ENCODE measurements at places on chromosomes 16 and 17.

DNA sequence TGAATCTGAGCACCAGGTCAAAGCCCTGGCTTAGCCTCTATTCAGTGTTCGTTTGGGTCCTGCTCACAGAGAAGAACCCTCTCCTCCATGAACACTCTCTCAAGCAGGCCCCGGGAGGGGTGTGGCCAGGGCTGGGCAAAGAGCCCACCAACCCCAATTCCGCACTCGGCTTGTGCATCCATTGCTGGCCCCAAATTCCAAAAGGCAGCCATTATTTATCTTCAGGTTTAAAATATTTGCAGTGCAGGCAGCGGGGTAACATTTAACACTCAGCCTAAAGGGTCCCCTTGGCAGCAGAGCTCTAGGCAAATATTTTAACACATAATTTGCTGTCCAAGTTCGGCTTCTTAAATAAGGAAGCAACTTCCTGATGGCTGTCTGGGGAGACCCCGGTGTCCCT is 115.7 kb downstream of the ZNF423 start:
- no peak for DNase-seq

GRCh38 chr17:28574526-28574925 is 2.2 kb downstream of the ALDOC start:
- DNase-seq: no peak

GRCh38 chr17:67390006-67390645 is 13.0 kb downstream of the PITPNC1 start:
- DNase-seq: no peak

DNA sequence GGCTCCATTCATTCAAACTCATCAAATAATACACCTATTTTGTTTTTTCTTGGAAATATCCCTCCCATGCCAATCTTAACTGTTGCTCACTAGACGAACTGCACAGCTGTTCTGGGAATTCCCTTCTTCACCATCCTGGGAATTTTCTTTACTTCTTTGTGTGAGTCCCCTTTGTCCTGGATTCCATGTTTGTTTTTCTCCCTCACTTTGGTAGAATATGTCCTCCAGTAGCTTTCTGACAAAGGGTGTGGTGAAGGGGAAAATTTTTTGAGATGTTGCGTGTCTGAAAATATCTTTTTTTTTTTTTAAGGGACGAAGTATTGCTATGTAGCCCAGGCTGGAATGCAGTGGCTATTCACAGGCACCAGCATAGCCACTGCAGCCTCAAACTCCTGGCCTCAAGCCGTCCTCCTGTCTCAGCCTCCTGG is 17.2 kb upstream of the UTP6 start:
- DNase-seq: peak; percentile 86

DNA sequence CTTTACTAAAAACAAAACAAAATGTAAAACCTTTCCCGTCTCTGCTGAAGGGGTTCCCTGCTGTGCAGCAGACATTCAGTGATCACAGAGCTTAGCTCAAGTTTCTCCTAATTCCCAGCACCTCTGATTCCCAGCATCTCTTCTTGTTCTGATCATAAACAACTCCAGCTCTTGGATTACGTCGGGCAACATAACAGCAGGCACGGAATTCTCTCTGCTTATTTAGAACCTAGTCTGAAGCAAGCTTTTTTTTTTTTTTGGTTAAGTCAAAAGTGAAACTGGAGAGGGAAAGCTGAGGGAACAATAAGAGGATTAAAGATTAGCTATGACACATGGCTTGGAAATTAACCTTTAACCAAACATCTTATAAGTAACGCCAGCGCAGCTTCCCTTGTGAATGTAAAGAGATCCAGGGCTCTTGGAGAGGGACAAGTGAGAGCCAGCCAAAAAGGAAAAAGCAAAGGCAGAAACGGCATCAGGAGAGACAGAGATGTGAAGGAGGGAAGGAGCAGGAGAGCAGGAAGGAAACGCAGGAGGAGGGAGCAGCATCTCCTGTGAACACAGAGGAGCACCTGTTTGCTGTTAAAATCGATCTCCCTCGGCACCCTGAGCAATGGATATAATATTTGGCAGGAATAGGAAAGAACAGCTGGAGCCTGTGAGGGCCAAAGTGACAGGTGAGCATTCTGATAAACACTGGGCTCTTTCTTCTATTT is at the start of gene BCO1:
BCO1 (plus strand) TSS at position 394 of the 716 bp plus-strand sequence; CDS start at position 614, 220 bp downstream.
- DNase-seq: peak; percentile 88

DNA sequence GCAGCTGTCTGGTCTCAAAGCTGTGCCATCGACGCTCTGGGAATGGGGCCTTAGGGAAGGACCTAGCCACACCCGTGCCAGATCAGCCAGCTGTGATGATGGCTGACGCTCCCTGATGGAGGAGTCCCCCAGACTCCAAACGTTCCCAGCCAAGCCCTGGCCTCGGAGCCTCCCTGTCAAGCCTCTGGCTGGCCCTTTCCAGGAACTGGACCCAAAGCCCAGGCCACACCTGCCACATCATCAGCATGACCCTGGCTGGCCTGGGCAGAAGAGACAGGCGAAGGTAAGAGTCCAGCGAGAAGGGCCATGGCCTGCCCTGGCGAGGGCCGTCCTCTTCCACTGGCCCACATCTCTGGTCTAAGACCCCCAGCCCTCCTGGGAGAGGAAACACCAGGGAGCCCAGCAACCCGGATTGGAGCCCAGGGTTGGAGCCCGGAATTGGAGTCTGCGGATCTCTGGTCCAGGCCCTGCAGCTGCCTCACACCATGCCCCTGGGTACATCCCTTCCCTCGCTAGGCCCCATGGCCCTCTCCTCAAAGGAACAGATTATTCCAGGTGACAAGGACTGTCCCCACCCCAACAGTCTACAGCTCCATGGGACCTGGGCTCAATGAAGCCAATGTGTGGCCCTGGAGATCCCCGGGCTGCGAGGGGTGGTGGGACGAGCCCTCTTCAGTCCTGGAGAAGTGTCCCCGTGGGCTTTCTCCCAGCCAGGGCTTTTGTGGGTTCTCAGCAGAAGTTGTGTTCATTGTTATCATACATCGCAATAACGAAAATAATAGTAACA is 105.1 kb upstream of the TNRC6C start:
- no peak for DNase-seq

DNA sequence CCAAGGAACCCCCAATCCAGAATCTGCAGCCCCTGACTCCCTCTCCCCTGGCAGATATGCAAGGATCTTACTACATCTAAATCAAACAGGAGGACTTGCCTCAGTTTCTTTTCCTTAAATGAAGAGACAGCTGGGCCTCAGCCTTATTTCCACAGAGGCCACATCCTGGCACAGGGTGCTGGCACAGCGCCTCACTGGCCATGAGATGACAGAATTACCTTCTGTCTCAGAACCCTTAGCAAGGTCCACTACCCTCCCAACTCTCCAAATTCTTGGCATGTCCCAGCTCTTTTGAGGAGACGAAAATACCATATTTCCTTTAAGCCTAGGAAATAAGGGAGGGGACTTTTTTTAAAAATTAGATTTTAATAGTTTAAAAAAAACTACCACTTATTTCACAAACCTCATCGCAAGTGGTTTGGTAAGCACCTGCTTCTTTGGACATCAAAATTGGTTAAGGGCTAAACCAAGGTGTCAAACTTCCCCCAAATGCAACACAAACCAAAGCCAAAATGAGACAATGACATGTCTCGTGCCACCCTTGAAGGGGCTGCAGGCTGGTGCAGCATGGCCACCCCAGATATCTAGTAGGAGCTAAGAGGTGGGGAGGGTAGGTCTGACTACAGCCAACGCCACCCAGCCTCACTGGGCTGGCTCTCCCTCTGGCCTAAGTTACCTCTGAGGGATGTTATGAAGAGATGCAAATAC is 25.3 kb downstream of the FAM117A start:
- no peak for DNase-seq

DNA sequence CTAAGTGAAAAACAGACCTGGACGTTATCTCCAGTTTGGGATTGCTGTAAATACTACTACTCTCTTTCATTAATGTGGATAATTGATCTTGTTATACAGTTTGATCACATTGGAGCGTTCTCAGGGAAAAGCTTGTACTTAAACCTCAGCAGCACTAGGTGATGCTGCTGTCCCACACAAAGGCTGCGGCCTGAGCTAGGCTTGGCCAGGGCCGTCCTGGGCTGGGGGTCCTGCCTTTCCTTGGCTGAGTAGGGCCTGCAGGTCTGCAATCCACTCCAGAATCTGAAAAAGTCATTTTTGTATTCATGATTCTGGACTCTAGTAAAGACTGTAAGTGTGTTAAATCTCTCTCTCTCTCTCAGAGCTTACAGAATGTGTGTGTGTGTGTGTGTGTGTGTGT is 23.7 kb upstream of the PMFBP1 start:
- DNase-seq: no peak

GRCh38 chr17:33560165-33560564 is 267.1 kb upstream of the ASIC2 start:
- DNase-seq: no peak

- DNase-seq: no peak
Measured at GRCh38 chr16:85017151-85017550, 5.8 kb upstream of the ZDHHC7 start.

DNA sequence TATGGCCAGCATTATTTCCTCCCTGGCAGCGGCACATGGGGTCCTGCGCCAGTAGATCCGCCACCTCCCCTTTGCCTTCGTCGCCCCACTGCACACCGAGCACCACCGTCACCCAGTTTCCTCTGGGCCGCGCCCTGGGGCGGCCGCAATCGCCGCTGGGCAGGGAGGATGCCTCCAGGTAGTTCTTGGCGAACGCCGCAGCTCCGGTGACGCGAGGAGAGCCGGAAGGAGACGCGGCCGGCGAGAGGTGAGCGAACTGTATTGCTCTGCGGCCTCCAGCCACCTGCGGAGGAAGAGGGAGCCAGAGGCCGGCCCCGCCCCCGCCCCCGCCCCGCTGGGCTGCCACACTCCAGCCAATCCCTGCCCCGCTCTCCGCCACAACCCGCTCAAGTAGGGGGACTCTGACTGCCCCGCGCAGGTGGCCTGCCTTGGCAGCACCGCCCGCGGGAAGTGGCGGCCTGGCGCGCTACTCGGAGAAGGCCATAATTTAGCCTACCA is 11.8 kb upstream of the SLFN13 start:
- peak; percentile 74 for DNase-seq

- DNase-seq: no peak
Measured at GRCh38 chr17:76820039-76820438, 48.2 kb upstream of the MGAT5B start.

GRCh38 chr17:29577385-29578211 is 9.1 kb downstream of the TP53I13 start:
- DNase-seq: no peak

DNA sequence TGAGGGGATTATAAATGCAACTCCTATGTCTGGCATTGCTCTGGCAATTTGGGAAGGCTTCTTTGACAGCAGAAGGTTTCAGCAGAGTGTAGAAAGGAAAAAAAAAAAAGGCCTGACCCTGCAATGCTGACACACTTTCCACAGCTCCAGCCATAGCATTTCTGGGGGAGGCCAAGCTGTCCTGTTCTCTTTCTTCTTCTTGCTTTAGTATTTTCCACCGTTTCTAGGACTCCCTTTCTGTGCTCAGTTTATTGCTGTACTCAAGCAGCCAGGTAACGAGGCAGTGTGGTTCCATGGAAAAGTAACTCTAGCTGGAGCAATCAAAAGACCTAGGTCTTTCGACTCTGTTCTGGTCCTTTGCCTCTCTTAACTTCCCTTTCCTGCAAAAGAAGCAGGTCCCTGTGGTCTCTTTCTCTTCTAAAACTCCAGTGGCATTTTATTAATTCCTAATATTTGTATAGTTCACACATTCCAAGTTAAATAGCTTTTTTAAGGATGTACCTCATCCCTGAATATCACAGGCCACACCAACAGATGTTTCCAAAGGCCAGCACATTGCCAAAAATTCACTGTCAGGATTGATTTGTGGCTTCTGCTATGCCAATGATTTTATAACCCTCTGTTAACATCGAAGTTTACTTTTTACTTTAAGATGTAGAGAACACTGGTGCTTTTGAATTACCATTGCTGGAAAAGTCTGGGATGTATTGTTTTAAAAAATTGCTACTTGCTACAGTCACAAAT is 90.3 kb upstream of the BCAR1 start:
- DNase-seq: no peak

DNA sequence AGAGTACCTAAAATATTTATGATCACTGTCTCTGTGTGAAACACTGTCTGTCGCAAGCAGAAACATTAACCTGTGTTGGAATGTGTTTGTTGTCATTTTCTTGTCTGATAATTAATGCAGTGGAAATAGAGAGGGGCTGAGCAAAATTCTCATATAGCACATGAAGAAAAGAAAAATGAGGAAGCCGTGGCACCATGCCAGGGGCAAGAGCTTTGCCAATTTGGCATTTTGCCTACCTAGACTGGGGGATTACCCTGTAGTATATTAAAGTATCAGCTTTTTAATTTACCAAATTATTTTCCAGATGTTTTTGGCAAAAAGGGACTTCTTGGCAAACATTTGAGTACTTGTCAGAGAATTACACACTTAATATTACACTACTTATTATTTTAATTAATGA is 1326.6 kb upstream of the GOT2 start:
- DNase-seq: no peak
